ENCODE measurements at places on chromosomes 7 and 10. TPM values are rescaled to one million over a fixed set of nuclear protein-coding genes. Genes with fewer than 3 reads are reported as not detected.

The NUTM2B gene
- 0.25 TPM for total RNA-seq

The MRLN gene
- total RNA-seq = not detected

The AMZ1 gene
- 1.2 TPM for total RNA-seq

The CPXM2 gene
- total RNA-seq = 18.9 TPM

The GIMAP4 gene
- total RNA-seq = 25.3 TPM

The NKX2-3 gene
- total RNA-seq = not detected

The CLRN3 gene
- total RNA-seq = not detected

The INPP5A gene
- total RNA-seq = 24.3 TPM

The OGDH gene
- total RNA-seq = 80.0 TPM

The LEP gene
- 7.4 TPM for total RNA-seq

The VPS37D gene
- total RNA-seq = 5.4 TPM

The VWA2 gene
- 2.9 TPM for total RNA-seq

The EGR2 gene
- 3.2 TPM for total RNA-seq

The RRP12 gene
- 32.7 TPM for total RNA-seq

The CCDC136 gene
- 17.9 TPM for total RNA-seq

The ZNF467 gene
- 13.3 TPM for total RNA-seq
